ENCODE measurements at places on chromosomes 2 and 18.

GRCh38 chr2:178263159-178263860, 69.0 kb downstream of the OSBPL6 start:
- no peak for DNase-seq

DNA sequence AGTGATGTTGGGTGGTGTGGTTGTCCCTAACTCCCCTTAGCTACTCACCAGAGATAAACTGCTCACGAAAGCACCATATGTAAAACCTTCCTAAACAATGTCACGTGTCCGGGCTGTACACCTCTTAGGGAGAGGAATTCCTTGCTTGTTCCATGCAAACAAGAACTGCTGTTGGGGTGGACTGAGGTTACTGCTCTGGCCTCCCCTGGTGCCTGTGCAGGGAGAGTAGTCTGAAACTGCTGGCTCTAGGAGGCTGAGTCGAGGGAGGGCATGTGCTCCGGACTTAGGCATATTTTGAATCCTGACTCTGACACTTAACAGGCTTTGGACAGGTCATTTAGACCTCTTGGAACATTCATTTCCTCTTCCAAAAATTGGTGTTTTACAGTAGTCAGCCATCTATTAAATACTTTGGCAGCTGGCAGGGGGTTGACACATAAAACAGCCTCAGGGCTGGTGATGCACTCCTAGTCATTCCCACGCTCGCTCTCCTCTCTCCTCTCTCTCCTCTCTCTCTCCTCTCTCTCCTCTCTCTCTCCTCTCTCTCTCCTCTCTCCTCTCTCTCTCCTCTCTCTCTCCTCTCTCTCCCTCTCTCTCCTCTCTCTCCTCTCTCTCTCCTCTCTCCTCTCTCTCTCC, 10.6 kb downstream of the THNSL2 start:
- DNase-seq, result no peak

DNA sequence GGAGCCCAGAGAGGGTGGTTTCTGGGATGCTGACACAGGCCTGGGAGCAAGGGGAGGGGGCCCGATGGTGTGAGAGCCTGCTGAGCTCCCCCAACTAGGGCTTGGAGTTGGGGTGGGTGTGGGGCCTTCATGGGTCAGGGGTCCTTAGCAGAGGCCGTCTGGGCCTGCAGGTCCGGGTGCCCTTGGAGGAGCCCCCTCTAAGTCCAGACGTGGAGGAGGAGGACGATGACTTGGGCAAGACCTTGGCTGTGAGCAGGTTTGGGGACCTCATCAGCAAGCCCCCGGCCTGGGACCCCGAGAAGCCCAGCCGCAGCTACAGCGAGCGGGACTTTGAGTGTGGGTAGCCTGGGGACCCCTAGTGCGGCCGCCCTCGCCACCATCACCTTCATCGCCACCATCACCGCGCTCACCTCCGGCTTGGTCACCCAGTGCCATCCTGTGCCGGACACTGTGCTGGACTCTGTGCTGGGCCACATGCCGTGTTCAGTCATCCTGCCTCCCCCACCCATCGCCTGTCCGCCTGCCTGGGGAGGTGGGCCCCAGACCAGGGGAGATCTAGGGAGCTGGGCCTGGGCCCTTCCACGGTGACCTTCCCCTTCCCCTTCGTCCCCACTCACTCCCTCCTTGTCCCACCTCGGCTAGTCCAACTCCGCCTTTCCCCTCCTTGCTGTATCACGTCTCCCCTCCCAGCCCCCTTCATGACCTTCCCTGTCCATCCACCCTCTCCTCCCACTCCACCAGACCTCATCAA, 980 bp downstream of the SLC4A3 start:
- no peak for DNase-seq

DNA sequence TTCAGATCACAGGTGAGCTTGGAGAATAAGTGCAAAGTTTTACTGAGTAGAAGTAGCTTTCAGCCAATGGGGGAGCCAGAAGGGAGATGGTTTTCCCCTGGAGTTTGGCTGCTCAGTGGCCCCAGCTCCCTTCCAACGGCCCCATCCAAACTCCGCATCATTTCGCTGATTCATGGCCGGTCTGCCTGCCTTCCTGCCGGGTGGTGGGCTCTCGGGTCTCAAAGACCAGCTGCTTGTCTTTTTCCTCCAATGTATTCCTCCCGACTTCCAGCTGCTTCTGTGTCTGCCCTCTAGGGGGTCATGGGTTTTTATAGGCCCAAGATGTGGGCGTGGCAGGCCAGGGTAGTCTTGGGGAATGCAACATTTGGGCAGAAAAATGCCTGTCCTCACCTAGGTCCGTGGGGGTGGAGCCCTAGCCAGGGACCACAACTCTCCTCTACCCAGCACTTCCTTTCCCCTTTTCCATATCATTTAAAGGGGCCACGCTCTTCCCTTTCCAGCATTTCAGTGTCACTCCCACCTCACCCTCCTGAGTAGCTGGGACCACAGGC, 73.5 kb downstream of the MEX3C start:
- DNase-seq, result no peak

DNA sequence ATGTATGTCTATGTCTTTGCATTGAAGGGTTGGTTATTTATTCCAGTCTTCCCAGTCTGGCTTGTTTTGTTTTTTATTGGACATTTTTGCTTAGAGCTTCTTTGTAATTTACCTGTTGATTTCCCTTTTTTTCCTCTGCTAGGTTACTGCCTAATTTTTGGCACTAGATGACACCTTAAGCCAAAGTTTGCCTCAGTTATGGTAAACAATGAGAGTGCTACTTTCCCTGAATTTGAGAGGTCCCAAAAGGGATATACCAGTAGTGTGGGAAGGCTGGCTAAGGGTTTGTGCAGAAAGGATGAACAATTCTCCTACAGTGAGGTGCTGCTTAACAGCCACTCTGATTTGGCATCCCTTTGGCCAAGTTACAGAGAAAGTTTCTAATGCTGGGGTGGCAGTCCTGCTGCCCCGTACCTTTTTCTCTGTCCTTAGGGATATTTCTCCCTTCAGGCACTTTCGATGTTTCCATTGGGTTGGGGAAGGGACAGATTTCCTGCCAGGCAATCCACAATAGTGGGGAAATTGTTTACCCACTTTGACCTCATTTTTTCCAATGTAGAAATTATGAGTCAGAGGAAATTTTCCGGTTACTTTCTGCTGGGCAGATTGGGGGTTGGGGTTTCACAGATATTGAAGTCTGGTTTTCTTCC, 354.9 kb downstream of the PTPRM start:
- DNase-seq, result no peak

- DNase-seq, result peak; percentile 8
Observed at GRCh38 chr18:33495278-33495677, 54.8 kb upstream of the CCDC178 start.
